Panc1 (cell line): ENCODE measurements at places on chromosomes 3 and 15.

DNA sequence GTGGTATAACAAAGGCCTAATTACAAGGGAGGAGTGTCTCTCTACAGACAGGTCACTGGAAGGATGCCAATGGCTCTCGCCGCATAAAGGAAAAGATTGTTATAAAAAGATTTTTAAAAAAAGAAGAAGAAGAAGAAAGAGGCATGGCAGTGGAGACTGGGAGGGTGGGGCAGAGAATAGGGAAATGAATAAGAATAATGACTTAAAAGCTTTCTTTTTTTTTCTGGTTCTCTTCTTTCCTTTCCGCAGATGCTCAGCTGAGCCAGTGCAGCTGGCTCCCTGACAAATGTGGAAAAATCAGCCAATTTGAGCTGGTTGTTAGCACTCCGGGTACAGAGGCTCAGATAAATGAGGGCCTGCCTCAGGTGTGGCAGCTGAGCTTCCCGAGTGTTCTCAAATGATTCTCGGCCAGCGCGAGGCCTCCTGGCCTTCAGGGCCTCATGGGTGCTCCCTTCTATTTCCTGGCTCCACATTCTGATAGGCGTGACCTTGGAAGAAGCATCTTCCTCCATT, 234.1 kb downstream of the RORA start:
- no peak for DNase-seq

GRCh38 chr15:92377083-92377789, 16.4 kb upstream of the ST8SIA2 start:
- DNase-seq, result no peak

GRCh38 chr3:13851091-13851849, 28.6 kb downstream of the WNT7A start:
- no peak for DNase-seq

DNA sequence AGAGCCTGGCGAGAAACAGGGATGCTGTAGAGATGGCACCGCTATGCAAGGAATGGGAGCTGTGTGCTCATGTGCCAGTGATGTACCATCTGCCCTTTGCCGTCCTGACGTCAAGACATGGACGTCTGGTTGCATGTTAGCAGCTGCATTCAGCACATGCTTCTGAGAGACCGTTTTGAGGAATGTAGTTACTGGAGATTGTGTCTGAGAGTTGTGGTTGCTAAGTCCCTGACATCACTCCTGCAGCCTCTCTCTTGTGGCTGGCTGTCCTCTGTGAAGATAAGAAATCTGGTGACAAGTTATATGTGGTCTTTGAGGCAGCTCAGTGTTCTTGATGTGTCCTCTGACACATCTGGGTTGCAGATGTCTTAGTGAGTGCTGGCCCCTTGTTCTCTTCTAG, 165.1 kb downstream of the APBA2 start:
- DNase-seq, result no peak

DNA sequence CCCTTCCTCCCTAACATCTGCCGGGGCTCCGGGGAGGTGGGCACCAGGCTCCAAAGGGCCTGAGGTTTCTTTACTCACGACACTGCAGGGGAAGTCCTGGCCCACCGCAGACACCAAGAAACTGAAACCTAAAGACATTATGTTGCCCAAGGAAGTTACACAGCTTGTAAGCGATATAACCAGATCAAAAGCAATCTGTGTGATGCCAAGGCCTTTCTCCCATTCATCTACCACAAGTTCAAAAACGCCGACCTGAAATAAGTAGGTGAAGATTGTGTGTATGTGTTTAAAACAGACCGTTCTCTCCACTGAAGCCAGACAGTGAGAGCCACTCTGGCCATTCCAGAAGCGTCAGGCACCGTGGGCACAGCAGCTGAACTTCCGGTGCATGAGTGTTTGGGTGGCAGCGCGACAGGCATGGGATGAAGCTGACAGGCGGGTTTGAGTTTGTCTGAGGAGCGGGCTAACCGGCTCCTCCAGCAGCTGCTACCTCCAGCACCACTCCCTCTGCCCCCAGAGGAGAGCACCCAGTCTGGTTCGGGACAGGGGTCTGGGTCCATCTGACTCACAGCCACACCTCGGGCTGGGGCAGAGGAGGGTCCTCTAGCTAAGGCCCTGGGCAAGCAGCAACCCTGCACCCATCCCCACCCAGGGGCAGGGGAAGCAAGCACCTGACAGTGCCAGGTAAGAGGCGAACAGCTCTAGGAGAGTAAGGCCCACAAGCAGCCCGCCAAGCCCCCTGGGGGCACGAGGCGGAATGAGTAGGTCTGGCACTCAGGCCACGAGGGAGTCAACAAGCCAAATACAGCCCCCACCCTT, 1.3 kb downstream of the TNK2 start:
- DNase-seq, result no peak

DNA sequence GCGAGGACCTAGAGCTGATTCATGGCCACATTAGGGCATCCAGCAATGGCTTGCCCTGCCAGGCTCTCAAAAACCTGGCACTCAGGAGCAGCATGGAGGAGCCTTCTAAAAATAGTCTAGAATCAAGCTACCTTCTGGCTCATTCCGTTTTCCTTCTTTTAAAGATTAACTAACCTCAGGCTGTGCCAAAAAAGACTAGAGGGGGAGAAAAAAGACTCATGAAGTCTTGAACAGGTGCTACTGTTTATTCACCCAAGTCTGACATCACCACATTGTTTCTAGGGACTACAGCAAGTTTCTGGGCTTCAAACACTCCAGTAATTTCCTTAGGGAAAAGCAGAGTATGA, 125.8 kb downstream of the TNIK start:
- DNase-seq, result no peak

DNA sequence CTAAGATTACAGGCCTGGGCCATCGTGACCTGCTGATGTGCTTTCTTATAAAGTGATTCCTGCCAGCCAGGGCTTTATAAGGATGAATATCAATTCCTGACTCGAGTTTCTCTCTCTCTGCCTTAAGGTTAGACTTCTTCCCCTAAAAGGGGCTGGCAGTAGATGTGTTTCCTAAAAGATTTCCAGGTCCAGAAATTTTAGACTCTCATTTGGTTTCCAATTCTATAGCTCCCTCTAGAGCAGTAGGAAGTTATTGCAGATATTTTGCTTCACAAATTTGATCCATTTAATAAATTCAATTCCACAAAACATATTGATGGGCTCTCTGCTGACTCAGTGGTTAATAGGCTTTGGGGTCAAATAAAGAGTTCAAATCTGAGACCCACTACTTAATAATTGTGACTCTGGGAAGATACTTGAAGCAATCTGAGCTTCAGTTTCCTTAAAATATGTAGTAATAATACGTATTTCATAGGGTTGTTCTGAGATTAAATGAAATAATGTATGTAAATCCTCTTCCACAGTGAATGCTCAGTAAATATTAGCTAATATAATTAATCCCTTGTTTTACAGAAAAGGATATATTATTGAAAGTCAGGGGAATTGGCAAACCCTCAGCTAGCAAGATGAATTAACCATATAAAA, 2.1 kb downstream of the TRIM69 start:
- no peak for DNase-seq

DNA sequence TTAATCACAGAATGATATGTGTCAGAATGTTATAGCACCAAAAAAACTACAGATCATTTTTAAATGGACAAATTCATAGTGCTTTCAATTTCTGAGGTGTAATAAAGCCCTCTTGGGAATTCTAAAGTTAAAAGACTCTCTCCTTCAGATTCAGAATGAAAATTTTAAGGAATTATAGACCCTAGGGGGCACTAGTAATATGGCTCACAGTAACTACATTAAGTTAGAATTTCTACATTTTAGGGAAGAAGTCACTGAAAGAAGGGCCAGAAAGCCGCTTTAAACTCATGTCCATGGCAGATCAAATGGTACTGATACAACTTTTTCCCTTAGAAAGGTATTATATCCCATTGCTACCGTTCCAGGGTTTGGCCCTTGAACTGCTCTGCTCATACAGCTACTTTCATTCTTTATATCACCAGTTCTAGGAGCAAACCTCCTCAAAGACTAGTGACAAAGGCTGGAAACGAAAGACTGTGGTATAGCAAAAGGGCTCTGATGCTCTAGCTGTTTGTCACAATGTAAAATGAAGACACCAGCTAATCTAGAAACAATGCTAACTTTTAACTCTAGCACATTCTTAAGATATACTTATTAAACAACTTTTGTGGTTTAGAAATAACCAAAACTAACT, 18.1 kb downstream of the DAZL start:
- DNase-seq, result no peak

- no peak for DNase-seq
These were observed 71.3 kb upstream of the CTXND1 start for GRCh38 chr15:80323285-80323684.
